ENCODE measurements at places on chromosomes 5 and 9.

DNA sequence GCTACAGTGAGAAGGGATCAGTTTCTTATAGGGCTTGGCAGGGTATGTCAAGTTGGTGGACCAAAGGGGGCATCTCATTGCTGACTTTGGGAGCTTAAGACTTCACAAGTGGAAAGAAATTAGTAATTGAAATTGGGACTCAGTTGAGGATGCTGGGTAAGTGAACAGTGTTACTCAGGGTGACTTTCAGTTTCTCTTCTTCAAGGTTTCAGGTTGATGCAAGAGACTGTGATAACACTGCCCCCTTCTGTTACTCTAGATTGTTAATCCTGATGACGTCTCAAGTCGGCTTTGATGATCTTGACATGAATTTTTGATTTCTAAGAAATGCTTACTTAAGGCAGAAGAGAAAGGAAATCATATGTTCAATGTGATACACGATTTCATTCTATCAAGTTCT is 21.3 kb downstream of the KCTD16 start:
- no peak for DNase-seq

- DNase-seq = no peak
Observed at GRCh38 chr5:9622971-9623421, 7.2 kb downstream of the TAS2R1 start.

GRCh38 chr9:75461183-75461582 is 372.9 kb downstream of the OSTF1 start:
- DNase-seq = no peak

DNA sequence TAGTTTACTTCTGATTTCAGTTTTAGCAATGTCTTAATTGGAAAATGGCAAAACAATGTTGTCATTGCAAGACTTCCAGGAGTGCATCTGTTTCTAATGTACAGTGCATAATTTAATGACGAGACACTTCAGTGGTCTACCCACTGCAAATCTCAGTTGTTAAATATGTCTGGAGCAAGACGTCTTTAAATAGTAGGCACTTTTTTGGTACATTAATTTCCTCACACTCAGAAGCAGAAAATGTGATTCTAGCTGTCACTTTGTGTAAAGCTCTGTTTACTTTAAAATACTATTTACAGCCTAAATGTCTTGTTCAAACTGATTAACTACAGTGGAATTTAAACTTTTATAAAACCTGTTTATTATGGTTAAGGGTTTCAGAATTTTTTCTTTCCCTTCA is 815.5 kb downstream of the TLE1 start:
- DNase-seq = no peak

DNA sequence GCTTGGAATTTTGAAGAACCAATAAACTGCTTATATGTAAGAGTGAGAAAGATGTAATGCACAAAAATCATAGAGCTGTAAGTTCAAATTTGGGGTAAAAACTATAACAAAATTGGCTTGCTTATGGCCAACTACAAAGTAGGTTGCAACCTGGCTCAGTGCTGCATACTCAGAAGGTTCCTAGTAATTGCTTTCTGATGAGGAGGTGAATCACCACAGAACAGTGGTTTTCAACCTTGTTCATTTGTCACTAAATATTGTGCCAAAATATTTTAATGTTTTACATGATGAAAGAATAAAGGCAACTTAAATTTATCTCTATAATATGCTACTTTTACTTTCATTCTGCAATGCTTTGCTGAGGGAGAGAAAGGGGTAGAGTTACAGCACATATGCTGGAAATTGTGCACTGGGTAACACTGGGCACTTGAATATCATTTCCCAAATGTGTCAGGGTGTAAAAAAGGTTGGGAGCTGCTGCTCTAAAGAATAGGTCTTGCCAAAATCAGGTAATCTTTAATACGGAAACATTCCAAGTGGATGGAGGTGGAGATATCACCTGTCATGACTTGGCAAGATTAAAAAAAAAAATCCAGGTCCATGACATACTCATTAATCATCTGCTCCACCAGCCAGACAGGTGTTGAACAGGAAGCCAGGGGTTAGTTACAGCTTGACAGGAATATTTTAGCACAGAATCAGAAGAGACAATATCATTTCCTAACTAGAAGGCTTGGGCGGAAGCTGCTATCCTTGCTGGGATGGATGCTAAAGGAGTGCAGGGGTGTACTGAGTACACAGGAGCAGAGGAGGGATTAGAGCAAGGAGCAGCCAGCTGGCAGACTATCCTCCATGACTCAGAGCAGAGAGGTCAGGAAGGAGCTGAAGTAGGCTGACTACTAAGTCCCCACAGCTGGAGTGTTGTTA is 34.6 kb upstream of the CCL21 start:
- peak; percentile 28 for DNase-seq

DNA sequence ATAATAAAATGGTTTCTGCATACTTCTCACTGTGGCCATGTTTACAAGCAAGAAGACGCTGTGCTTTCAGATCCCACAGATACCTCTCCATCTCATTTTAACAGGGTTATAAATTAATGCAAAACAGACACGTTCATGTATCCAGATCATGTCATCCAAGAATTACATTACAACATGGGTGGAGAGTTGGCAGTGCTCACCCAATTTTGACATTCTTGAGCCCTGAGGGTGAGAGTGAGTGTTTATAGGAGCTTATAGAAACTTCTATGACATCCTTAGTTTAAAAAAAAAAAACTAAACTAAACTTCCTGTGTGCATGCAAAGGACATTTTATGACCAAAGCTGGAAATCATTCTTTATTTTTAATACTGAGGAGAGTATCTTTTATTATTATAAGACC is 9.1 kb downstream of the PRKACG start:
- no peak for DNase-seq

GRCh38 chr5:159224471-159224870 is 15.1 kb upstream of the RNF145 start:
- DNase-seq = no peak

DNA sequence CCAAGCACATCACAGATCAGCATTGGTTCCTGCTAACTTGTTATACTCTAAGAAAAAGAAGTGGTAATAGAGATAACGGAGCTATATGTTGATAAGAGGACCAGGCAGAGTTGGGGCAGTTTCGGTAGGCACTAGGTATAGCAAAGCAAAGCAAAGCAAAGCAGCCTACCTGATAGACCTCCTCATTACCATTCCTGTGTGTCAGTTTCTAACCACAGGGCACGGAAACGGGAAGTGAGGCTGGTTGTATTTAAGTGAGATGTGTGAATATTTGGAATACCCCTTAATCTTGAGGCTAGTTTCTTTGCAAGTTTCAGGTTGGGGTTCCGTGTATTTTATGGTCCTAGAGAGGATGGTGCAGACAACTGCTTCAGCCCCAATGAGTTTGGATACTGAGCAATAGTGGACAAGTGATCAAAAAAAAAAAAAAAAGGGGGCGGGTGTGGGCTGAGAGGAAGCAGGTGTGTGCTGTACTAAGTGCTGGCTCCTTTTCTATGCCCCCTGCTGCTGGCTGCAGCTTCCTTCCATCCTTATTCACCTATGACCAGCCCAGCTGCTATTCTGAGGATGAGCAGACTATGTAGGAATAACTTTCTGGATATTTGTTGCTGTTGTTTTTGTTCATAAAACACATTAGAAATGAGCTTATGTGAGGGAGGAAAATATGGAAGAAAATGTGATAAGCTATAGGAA is 183.3 kb downstream of the SH3GL2 start:
- peak; percentile 7 for DNase-seq

DNA sequence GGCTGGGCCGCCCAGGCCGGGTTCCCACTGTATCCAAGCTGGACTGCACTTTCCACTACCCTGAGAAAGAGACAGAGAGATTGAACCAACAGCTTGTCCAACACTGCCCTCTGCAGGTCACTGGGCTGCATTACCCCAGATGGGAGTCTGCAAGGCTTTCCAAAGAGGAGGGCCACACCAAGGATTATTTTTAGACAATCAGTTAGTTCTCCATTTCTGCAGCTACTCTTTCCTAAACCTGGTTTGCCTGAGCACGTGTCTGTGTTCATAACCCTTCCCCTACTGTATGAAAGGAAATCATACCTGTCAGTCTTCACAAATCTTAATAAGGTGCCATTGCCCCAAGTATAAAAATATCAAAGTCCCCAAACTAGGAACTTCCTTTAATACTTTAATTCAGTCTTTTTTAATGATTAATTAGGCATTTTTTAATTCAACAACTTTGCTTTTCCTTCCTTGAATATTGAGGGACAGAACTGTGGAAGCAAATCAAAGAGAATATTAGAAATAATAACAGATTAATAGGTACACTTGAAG is 13.4 kb upstream of the FGF1 start:
- peak; percentile 38 for DNase-seq

- no peak for DNase-seq
Observed at GRCh38 chr9:125887172-125887571, 140.0 kb downstream of the PBX3 start.

- no peak for DNase-seq
Observed at GRCh38 chr5:137122558-137122957, 376.6 kb downstream of the SPOCK1 start.

GRCh38 chr9:99211746-99212145 is 10.0 kb downstream of the ALG2 start:
- no peak for DNase-seq

DNA sequence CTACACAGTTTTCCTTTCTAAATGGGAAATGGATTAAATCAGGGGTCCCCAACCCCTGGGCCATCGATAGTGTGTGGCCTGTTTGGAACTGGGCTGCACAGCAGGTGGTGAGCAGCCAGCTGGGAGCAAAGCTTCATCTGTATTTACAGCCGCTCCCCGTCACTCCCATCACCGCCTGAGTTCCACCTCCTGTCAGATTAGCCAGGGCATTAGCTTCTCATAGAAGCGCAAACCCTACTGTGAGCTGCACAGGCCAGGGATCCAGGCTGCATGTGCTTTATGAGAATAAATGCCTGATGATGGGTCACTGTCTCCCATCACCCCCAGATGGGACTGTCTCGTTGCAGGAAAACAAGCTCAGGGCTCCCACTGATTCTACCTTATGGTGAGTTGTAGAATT is 41.2 kb upstream of the FLT4 start:
- DNase-seq = no peak

- no peak for DNase-seq
Observed at GRCh38 chr5:153753645-153754432, 263.4 kb downstream of the GRIA1 start.

DNA sequence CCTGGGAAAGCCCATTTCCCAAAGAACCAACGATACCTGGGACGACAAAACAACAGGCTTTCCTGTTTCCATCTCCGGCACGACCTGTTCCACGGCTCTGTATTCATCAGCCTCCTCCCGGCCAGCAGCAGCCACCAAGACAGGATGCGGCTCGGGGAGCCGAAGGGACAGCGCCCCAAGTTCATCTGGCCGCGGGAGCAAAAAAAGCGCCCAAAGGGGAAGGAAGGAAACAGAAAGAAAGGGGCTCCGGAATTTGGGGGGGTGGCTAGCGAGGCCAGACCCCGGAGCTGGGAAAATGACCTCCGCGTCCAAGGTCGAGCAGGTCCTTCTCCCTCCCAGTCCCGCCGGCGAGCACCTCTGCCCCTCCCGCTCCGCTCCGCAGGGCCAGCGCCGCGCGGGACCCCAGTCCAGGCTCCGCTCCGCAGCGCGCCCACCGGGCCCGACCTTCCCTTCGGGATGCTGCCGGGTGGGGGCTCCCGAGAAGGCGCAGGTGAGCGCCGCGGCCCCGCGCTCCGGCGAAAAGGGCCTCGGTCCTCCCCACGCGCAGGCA is 608 bp downstream of the ELOVL7 start:
- DNase-seq = no peak

DNA sequence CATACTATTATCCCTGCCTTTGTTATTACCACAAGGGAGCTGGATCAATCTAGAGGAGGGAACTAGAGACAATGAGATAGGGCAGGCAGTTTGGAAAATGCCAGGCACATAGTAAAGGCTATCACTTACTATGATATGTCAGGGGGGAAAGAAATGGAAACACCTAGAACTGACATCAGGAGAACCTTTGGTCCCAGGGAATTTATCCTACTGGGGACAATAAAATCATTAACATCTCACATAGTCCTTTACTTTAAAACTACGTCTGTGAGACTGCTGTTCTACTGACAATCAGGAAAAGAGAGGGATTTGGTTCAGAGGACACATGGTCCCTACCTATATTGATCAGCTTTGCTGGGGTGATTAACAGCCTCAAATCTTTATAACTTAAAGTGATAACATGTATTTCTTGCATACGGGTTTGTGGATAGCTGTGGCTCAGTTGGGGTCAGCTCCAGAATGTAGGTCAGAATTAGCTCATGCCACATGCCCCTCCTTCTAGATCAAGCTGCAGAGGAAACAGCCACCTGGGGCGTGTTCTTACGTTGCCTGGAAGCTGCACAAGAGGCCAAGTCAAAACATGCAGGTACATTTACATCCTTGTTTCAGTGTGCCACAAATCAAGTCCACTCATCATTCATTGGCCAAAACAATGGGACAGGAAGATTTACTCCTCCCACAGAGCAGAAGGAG is 43.9 kb upstream of the ALDOB start:
- peak; percentile 15 for DNase-seq

DNA sequence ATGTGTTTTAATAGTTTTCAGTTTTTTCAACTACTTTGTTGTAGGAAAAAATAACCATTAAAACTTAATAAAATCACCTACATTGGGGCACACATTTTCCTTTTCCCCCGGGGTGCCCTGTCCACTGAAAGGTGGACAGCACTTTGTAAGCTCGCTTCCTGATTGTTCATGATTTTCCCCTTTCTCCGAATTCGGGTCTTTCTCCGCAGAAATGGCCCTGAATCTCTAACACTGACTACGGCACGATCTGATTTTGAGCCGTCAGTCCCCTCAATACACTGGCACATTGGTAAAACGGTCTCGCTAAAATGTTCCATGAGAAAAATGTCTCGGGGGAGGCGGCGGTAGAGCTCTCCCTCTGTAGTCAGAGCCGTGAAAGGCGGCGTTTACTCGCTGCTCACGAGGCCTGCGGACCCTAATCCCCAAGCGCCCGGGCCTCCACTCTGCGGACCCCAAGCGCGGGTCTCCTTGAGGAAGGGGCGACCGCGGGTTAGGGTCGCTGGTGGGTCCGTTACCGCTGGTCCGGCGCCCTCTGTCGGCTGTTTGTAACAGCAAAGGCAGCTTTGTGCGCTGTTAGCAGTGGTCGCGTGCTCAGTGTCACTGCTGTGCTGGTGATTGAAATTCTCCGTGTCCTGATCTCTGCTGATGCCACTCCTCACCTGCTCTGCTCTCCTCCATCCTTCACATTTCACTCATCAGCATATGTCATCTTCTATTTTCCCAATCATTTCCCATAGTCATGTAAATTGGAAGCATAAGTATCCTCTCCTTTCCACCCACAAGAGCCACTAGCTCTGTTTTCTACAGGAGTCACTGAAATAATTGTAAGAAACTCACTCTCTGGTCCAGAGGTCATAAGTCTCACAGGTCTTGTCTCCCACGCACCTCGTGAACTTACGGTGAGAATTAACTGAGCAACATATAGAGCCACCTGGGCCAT is 10.8 kb upstream of the IFNA2 start:
- DNase-seq = no peak

DNA sequence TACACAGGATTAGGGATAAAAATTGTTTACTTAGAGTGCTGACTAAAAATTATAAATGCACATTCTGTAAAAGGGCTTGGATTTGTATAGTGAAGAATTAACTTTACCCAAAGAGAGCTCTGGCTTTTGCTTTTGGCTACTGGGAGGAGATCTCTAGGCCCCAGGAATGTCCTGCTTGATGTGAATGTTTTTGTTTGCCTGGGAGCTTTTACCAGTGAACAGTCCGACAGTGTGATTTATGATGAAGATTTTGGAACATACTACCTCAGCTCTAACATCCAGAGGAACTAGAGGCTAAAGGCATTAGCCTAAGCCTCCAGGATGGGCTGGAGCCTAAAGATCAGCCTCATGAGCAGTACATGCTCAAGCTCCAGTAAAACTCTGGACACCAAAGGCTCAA is 103.7 kb upstream of the RFX3 start:
- no peak for DNase-seq
